Retinal pigment epithelial cell (primary cell): ENCODE measurements at places on chromosomes 6 and 20.

DNA sequence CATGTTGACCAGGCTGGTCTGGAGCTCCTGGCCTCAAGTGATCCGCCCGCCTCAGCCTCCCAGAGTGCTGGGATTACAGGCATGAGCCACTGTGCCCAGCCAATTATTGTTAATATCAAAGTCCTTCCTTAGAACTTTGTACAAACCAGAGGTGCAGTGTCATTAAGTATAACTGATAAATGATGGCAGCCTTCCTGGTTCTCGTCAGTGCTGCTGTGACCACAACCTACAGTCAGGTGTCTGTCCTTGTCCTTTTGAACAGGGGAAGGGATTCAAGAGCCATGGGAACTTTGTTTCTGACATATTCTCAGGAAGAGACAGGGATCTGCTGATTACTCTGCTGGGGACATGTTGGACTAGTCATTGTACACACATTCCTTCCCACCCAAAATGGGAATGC is 103.2 kb upstream of the TIAM2 start:
- DNase-seq: no peak

- DNase-seq: no peak
These were observed 12.2 kb downstream of the TTBK1 start for GRCh38 chr6:43255408-43256054.

DNA sequence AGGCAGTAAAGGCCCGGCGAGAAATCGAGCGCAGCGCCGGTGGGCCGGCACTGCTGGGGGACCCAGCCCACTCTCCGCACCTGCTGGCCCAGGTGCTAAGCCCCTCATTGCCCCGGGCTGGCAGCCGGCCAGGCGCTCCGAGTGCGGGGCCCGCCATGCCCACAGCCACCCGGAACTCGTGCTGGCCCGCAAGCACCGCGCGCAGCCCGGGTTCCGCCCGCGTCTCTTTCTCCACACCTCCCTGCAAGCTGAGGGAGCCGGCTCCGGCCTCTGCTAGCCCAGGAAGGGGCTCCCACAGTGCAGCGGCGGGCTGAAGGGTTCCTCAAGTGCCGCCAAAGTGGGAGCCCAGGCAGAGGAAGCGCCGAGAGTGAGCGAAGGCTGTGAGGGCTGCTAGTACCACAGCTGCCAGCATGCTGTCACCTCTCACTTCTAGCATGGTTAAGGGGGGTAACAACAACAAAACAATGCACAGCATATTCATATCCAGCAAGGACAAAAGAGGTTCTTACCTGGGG is 11.3 kb upstream of the GMPR start:
- no peak for DNase-seq

- no peak for DNase-seq
These were observed 5.7 kb downstream of the TMEM181 start for GRCh38 chr6:158565482-158566040.

- no peak for DNase-seq
These were observed 192.5 kb upstream of the MAN1A1 start for GRCh38 chr6:119542037-119542436.

DNA sequence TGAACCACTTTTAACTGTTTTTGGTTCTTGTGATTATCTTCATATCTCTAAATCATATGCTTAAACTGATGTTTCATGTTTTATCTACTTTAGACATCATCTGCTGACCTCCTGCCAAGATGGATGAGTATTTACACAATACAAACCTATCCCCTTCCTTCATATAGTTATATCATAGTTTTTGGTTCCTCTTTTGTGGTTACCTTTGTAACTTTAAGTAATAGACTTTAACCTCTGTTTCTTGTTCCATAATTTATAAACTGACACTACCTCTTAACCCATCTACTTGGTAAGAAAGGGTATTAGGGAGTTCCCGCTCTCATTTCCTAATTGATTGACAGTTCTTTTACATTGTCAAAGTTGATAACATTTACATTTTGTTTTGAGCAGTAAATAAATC is 11.9 kb downstream of the PCMT1 start:
- DNase-seq: no peak

GRCh38 chr6:82372656-82373055 is 9.0 kb downstream of the TPBG start:
- DNase-seq: no peak

GRCh38 chr6:36683656-36684446 is 5.3 kb downstream of the CDKN1A start:
- no peak for DNase-seq

DNA sequence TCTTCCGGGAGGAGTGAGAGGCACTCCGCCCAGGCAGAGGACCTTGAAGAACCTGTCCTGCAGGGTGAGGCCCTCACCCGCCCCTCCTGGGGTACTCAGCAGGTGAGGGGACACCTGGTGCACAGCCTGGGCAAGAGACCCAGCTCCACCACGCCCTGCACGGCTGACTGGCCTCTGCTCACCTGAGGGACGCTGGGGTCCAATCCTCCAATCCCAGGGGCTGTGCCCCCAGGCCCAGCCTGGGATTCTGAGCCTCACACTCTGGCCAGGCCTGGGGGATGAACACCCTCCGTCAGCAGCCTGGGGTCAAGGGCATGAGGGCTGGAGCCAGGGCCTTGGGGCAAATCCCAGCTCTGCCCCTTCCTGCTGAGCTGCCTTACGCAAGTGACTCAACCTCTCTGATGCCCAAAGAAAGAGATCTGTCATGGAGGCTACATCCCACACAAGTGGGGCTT is 149.9 kb upstream of the PTPN1 start:
- no peak for DNase-seq

GRCh38 chr20:48625136-48625900 is 202.5 kb downstream of the PREX1 start:
- DNase-seq: no peak

DNA sequence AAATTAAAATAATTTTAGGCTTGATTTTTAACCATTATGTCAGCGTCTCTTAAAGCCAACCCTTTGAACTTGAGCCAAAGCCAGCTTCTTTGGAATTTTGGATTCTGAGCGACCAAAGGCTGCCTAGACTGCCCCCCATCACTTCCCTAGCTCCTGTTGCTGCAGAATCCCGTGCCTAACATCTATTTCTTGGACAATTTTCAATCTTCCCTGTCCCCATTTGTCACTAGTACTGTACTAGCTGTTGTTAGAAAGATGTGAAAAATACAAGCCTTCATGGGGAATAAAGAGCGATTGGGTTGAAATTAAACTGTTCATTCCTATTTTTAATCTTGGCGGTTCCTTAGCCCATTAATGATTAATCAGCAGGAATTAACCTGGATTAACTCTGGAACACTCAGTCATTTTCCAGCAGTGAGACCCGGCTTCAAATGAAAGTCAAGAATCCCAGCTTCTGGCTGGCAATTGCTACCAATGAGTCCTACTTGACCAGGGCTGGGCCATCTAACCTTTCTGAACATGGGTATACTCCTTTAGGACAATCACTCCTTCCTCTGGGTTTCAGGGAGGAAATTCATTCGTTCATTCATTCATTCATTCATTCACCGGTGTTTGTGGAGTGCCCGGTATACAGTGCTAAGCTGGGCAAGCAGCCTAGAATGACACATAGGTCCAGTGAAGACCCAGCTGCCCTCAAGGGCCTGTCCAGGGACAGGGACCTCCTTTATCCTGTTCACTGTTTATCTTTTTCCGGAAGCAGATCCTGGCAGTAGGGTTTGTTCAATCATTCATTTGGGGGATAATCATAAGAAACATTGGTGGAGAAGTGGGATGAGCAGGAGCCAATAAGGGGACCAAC is 1.4 kb upstream of the RRBP1 start:
- DNase-seq: no peak

GRCh38 chr20:4017051-4017712 is 1.8 kb upstream of the RNF24 start:
- no peak for DNase-seq

- DNase-seq: no peak
These were observed 21.5 kb upstream of the NTSR1 start for GRCh38 chr20:62686869-62687830.

DNA sequence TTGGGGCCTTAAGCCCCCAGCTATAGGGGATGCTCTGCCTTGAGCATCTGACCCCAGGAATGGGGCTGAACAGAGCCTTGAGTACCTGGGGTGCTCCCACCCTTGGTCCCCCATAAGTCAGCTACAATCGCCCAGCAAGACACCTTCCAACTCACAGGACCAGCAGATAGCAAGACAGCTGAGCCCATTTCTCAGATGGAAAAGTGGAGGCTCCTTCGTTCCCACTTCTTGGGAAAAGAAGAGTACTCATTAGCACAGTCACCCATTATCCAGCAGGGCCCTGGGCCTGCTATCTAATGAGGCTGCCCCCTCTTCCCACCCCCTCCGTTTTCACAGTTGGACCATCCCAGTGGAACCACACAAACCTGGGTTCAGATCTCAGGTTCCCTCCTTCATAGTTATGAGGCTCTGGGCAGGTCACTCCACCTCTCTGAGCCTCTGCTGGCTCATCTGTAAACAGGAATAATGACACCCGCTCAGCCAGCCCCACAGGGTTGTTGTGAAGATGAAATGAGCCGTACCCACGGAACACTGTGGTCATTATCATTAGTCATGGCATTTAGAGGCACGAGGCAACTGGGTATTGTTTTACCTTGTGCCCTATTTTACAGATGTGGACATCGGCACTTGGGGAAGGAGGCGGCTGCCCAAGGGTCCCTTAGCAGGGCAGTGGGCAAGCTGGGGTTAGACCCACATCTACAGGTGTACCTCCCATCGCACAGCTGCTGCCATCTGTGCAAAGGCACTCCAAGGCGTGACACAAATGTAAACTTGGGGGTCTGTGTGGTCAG is 4.5 kb downstream of the LPIN3 start:
- DNase-seq: no peak

- DNase-seq: no peak
These were observed 25.5 kb downstream of the MRAP2 start for GRCh38 chr6:84059082-84059481.

GRCh38 chr6:37804586-37804985 is 14.9 kb upstream of the ZFAND3 start:
- no peak for DNase-seq

GRCh38 chr20:33609504-33609903 is 52.6 kb upstream of the C20orf144 start:
- DNase-seq: no peak

- no peak for DNase-seq
These were observed 52.9 kb upstream of the PLCB4 start for GRCh38 chr20:9015984-9016324.

- no peak for DNase-seq
These were observed 38.6 kb upstream of the GMPR start for GRCh38 chr6:16199804-16200203.

DNA sequence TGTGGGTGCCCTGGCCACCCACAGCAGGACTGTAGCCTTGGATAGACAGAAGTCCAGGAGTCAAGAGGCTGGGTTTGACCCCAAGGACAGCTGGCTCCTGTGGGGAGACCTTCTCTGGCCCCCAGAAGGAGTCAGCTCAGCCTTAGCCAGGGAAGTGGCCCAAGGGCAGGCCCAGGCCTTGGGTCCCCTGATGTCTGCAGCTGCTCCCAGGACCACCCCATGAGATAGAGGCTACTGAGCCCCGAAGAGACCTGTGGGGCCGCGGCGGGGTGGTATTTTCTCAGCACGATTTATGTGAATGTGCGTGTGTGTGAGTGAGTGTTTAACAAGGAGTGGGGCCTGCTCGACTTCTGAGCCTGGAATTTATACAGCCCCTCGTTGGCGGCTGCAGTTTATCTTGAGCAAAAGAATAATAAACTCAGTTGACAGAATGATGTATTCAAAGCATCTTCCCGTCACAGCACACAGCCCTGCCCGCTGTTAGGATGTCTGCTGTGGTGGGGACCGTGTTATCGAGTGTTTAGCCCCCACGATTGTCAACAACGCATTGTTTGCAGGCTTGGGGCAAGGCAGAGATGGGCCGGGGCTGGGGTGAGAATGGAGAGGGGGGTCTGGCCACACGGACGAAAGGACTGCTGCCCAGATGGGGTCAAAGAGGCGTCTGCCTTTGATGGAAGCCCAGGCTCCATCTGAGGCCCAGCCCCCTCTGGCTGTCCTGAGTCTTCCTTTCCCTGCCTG is 163.3 kb downstream of the VEGFA start:
- no peak for DNase-seq

GRCh38 chr6:151015101-151015700 is 149.7 kb downstream of the MTHFD1L start:
- DNase-seq: no peak

GRCh38 chr6:104601131-104601651 is 258.5 kb downstream of the HACE1 start:
- DNase-seq: peak; percentile 50

GRCh38 chr6:23522792-23523547 is 603.0 kb upstream of the NRSN1 start:
- no peak for DNase-seq

DNA sequence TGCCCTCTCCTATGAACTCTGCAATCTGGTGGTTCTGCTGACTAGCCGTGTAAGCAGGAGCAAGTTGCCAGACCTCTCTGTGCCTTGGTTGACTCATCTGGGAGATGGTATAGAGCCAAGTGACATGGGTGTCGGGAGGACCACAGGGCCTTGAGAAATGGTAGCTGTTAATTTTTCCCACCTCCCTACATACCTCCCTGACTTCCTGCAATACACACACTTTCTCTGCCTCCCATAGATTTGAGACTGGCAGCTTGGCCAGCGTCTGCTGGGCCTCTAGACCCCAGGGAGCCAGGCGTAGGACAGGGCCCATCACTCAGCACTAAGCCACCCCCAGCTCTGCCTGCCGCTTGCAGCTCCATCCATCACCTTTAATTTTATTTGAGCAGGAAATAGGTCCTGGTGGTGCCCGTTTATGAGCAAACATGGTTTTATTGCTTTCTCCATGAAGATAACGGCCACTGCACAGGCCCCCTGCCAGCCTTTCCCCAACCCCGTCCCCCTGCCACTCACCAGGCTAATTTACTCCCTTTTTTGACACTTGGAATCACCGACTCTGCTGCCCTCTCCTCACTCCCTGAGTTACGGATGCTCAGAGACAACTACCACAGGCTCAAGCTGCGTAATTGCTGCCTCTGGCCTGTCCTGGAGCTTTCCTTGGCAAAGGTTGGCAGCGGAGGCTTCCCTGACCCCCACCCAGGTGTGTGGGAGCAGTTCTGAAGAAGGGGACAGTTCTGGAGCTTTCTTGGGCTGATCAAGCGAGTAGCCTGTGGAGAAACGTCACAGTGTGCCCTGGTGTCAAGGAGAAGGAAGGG is 11.1 kb downstream of the GLP1R start:
- no peak for DNase-seq

GRCh38 chr6:12336121-12336971 is 46.2 kb downstream of the EDN1 start:
- no peak for DNase-seq

- DNase-seq: no peak
These were observed 1.8 kb upstream of the PXDC1 start for GRCh38 chr6:3753228-3753835.

- DNase-seq: no peak
These were observed 122.7 kb upstream of the AGPAT4 start for GRCh38 chr6:161396539-161396938.
